Cardiac muscle cell (in vitro differentiated cells and primary cell): ENCODE measurements at places on chromosomes 12 and 14.

GRCh38 chr14:62468946-62469345 lies 576.3 kb downstream of the KCNH5 start:
- DNase-seq, result no peak

DNA sequence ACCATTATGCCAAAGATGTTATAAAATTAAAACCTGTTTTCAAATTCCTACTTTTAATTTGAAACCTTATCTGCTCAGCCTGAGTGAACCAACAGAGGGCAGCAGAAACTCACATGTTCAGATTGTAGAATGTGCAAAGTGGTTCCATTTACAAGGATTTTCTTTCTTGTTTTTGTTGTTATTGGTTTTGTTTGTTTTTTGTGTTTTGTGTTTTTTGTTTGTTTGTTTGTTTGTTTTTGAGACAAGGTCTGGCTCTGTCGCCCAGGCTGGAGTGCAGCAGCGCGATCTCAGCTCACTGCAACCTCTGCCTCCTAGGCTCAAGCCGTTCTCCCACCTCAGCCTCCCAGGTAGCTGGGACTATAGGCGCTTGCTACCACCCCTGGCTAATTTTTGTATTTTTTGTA lies 22.8 kb upstream of the GARIN2 start:
- peak; percentile 66 for DNase-seq

GRCh38 chr12:104219908-104220404 lies 4.4 kb downstream of the TXNRD1 start:
- no peak for DNase-seq

DNA sequence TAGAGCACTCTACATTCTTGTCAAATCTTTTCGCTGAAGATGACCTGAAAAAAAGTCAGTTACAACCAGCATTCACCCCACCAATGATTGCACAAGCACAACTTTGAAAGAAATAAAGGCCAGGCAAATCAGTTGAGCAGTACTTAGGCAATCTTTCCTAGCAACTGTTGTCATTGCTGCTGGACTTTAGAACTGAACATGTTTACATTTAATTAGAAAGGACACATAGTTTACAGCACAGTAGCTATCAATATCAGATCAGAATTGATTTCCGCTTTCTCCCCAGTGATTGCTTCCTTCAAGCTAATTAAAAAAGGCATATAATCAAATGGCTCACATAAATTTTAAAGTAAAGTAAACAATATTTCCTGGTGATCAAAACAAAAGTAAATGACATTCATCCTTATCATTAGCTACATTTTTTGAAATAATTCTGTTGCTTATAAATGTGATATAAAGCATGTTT lies 128.4 kb downstream of the FOXA1 start:
- no peak for DNase-seq

GRCh38 chr14:91238661-91239060 lies 5.8 kb downstream of the GPR68 start:
- DNase-seq, result no peak

- no peak for DNase-seq
These were observed 44.8 kb downstream of the SLC17A8 start for GRCh38 chr12:100401660-100402059.

DNA sequence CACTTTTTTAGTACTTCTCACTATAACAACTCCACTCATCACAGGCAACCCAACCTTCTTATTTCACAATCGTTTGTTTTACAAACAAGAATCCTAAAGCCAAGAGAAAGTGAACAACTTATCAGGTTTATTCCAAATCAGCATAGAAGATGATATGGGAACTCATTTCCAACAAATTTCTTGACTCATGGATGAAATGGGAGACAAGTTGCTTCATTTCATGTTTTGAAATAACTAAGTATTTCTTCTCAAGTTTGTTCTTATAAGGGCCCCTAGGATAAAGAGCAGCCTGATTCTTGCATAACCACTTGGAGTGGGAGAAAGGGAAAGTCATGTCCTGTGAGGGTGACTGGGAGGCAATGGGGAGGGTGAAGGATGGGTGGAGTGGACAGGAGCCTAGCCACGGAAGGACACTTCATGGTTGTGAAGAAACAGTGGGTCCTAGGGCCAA lies 168.3 kb downstream of the DUSP6 start:
- DNase-seq, result no peak

DNA sequence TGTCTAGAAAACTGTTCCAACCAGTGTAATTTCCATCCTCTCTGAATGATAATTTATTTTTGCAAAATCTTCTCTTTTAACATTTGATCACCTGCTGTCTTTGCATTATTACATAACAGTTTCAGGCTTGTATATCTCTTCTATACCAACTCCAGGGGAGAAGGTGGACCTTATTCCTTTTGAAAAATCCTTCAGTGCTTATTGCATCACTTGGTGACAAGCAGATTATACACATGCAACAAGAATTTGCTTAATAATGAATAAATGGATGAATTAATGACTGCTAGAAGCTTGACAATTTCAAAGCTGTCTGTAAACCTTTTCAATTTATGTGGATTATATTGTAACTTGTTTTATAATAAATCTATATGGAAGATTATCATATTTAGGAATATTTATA lies 37.3 kb upstream of the C12orf75 start:
- DNase-seq, result no peak

GRCh38 chr12:94128280-94128679 lies 20.1 kb upstream of the PLXNC1 start:
- DNase-seq, result no peak

DNA sequence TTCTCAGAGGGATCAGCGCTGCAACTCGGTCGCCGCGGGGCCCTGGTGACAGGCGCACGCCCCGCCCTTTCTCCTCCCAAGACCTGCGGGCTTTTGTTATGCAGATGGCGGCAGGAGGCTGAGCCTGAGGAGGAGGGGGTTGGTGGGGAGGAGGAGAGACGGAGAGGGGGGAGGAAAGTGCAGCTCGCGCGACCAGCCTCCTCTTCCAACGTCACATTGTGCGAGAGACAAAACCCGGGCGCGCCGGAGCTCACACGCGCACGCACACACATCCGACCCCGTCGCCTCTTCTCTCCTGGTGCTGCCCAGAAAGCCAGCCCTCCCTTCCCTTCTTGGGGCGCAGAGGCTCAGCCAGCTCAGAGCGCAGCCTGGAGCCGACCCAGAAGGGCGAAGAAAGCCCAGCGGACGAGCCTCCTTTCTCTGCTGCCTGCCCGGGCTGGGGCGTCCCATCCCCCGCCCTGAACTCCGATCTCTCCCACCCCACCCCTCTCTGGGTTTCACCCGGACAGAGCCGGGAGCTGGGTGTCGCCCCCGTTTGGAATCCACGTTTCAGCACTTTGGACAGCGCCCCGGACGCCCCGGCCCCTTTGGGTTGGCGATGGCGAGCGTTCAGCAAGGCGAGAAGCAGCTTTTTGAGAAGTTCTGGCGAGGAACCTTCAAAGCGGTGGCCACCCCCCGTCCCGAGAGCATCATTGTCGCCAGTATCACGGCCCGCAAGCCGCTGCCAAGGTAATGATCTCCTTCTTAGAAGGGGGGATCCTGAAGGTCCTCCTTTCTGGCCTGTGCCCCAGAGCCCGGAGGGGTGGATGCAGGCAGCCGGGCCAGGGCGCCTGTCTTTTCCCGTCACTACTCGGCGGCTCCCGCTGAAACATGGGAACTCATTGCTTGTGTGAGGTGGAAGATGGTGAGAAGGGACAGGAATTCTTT lies at the start of gene SRRM4:
SRRM4 (plus strand) TSS at position 257 of the 927 bp plus-strand sequence; CDS start at position 599, 342 bp downstream.
- no peak for DNase-seq

DNA sequence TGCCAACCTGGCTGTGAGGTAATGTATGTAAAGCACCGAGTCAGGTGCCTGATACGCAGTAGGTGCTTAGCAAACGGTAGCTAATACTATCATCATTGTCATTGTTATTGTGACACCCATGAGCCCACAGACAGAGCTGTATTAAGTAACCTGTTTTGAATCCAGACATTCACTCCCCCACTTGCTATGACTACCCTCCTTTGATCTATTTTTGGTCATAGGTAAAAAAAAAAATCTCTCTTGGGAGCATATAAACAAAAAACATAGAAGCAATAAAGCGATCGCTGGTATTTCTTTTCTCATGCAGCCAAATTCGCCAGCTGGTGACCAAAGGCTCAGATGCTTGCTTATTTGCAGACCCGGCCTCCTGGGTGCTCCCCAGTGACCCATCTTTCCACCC lies 330.2 kb downstream of the DPF3 start:
- DNase-seq, result no peak

GRCh38 chr12:10400829-10401228 lies 8.7 kb downstream of the KLRC4 start:
- no peak for DNase-seq

DNA sequence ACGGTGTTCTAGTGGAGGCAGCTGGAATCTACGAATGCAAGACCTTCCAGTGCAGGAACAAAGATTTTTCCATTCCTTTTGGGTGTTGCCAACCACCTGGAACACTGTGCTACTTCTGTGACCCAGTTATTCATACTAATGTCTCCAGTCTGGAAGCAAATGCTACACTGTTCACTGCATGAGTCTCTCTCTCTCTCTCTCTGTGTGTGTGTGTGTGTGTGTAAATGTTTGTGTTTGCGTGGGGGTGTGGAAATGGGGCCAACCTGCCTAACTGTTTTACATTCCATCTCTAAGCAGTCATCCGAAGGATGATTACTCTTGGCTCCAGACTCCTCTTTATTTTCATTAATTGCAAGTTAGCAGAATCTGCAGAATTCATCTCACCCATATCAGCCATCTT lies 29.9 kb upstream of the YBX3 start:
- peak; percentile 41 for DNase-seq

- DNase-seq, result no peak
These were observed 29.5 kb downstream of the DDX51 start for GRCh38 chr12:132114667-132115066.

- no peak for DNase-seq
These were observed 118.8 kb upstream of the SINHCAF start for GRCh38 chr12:31444736-31445135.

DNA sequence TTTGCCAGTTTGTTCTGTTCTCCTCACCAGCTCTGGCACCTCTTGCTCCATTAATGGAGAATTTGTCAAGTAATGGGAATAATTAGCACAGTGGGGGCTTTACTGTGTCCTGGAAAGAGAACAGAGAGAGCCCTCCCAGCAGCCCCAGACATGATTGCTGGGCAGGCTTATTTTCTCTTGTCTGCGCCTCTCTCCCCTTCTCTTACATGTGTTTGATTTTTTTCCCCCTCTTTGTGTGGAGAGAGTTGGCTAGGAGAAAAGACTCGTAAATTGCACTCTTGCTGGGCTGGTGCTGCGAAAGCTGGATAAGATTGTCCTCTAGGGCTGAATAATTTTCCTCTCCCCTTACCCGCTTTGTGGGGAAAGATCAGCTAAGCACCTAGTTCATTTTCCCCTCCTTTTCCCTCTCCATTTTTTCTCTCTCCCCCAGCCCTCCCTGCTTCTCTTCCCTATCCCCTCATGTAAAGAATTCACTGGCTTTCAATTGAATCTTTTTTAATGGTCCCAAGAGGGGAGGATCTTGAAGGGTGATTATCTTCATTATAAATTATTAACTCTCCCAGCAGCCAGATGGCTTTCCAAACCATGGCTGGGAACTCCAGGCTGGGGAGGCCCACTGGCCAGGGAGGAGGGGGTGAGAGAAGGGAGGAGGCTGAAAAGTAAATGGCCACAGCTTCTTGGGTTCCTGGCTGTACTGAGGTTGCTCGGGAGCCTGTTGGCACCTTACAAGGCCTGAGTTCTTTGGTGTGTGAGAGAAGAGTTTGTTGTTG lies 62.2 kb downstream of the NRXN3 start:
- no peak for DNase-seq
